ENCODE measurements at places on chromosomes 3 and 15.

DNA sequence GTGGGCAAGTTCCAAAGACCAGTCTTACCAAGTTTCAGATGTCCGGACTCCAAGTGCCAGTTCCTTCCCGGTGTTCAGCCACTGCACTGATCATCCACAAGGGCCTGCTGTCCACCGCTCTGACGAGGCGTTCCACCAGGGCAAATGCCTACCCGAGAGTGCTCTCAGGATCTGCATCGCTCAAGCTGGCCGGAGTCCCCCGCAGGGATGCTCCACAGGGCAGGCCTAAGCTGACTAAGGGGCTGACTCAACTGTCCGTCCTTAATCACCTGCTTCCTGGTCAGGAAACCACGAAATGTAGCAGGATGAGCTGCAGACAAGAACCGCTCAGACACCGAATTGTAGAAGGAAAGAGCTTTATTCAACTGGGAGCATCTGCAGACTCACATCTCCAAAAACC lies 341.6 kb downstream of the KCNH8 start:
- no peak for DNase-seq

DNA sequence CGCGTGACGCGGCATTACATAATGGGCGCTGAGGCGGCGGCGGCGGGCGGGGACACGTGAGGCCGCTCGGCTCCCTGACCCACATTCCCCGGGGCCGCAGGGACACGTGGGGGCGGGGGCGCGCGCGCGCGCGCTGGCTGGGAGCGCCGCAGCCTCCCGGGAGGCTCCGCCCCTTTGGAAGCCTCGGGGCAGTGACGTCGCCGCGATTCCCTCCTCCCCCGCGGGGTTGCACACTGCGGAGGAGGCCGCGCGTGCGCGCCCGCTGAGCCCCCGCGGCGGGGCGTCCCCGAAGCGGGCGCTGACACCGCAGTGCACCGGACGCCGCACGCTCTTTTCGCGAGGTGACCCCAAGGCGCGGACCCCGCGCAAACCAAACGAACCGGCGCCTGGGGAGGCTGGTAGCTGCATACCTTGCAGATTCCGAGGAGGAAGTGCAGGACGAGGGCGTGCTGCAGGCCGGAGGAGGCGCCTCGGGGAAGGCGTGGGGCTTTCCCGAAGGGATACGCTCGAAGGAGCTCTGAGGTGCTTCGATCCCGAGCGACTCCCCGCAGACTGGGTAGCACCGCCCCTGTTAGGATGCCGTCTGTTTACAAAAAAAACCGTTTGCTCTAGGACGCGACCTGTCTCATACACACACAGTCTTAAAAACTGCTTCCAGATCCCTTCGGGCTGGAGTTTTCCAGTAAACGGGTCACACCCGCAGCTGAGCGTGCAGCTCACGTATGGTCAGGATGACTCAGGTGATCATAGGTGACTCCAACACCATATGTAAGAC lies 1.0 kb downstream of the NR1D2 start:
- peak; percentile 89 for DNase-seq

- no peak for DNase-seq
Observed at GRCh38 chr3:14266361-14266760, 87.7 kb downstream of the LSM3 start.

DNA sequence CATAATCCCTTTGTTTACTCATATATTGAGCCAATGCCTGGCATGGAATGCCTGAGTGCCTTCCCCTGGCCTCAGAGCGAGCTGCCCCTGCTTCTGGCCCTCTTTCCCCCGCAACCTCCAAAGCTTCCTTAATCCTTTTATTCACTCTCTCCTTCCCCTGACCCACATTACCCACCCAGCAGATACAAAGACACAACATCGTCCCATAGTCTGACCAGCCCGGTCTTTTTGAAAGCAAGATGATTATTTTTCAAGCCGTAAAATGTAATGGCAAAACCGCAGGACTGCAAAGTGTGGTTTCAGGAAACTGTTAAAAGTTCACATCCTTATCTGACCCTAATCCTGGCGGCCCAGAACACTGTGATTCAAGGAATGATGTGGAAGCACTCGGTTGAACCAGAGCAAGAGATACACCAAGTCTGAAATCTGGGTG lies 78.4 kb upstream of the LRTM1 start:
- no peak for DNase-seq

GRCh38 chr3:157103280-157103679 lies 56.7 kb downstream of the CCNL1 start:
- no peak for DNase-seq

DNA sequence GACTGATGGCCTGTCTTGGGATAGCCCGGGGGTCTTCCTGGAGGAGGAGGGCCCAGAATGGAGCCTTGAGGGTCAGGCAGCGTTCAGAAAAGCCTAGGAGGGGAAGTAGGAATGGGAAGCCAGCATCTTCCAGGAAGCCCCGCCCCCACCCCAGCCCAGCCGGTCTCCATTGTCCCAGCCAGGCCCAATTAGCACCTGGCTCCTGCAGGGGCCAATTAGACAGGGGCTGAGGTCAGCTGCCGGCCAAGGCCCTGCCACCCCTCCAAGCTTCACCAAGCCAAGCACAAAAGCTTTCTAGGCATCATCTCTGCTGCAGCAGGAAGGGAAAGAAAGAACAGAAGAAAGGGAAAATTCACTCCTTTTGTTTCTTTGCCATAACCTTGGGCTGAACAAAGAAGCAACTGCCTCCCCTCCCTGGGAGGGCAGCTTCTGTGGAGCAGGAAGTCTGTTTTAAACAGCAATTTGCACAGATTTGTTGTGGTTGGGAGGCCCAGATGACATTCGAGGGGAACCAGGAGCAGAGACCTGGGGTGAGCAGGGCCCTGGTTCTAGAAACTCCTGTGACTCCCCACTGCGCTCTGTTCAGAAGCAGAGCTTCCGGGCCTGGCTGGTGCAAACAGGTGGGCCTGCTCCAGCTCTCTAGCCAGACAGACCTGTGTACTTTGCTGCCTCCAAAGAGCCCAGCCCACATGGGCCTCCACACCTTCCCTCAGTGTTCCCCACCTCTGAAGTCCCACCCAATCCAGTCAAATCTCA lies 47.7 kb downstream of the CYP11A1 start:
- DNase-seq = no peak

GRCh38 chr15:62887113-62887570 lies 155.4 kb upstream of the TPM1 start:
- DNase-seq = no peak

DNA sequence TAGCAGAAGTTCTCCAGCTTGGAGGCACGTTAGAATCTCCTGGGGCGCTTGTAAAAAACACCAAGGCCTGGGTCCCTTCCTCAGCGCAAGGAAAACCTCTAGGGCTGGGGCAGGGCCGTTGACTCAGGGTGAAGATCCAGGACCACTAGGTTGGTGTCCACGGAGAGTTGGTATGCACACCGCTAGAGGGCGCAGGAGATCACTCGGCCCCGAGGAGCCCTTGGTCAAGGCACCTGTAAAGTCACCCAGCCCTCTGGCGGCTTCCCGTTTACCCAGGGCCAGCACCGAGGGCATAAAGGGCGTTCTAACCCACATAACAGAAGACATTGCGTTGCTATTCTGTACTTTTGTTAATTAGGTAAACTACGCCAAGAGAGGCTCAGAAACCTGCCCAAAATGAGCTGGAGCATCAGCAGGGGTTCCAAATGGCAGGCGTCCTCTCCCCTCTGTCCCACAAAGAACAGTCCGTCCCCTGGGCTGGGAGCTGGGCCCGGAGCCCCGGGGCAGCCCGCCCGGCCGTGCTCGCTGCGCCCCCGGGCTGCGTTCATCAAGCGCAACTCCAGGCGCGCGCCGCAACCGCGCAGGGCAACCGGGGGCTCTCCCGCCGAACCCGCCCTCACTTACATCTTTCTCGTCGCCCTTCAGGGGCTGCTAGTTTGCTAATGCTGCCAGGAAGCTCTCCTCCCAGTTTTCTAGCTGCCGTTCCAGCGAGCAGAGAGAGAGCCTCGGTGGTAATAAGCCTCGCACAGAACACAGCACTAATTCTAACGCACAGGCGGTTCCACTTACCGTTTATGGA lies 332.1 kb downstream of the ARRDC4 start:
- DNase-seq = peak; percentile 27

GRCh38 chr3:81245501-81245900 lies 515.9 kb downstream of the GBE1 start:
- DNase-seq = no peak

- peak; percentile 62 for DNase-seq
Observed at GRCh38 chr3:30693470-30694120, 87.2 kb downstream of the TGFBR2 start.

GRCh38 chr3:102471001-102471400 lies 36.2 kb downstream of the ZPLD1 start:
- no peak for DNase-seq

DNA sequence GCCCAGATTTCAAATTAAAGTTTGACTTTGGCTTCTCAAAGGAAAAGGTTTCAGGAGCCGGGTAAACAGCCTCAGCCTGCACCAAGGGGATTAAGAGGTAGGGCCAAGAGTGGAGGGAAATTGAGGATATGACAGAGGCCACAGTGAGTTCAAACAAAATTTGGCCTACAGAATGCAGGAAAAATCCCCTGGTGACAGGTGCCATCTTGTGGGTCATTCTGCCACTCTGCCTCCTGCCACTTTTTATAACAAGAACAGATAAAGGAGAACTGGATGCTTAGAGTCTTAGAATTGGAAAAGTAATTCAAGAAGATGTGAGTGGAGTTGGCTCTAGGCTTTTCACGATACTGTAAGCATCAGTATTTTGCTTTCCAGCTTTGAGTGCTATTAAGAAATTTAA lies 253.2 kb downstream of the NR2F2 start:
- DNase-seq = no peak

DNA sequence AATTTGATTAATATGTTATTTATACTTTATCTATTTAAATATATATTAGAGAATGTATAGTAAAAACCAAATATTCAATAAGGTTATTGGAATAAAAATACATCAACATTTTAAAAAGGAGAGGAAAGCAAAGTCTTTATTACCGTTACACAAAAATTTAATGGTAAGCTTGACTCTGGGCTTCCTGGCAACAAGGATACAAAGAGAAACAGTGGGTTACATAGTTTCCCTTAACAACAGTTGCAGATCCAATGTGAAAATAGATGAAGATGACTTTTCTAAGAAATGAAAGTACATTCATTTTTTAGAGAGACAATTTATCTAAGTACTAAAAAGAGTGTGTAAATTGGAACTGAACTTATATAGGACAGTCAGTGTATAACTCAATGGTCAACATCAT lies 6.0 kb upstream of the PHLDB2 start:
- DNase-seq = no peak

- no peak for DNase-seq
Observed at GRCh38 chr3:9147215-9147895, 102.1 kb downstream of the SRGAP3 start.

DNA sequence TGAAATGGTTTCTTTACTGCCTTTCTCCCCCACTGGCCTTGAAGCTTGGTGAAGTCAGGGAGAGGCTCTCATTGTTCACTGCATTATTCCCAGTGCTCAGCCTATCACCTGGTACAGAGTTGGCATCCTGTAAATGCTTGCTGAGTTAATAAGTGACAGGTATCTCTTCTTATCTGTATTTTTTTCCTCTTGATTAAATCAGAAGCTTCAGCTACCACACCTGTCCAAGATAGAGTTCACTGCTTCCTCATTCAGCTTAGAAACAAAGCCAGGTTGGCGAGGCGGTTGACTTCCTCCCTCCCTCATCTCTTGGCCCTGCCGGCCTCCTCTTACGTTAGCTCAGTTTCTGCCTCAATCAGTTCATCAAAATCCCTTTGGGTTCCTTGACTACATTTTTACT lies 142.8 kb downstream of the LIPC start:
- DNase-seq = peak; percentile 81

- peak; percentile 39 for DNase-seq
Observed at GRCh38 chr15:71743861-71744382, 66.4 kb upstream of the NR2E3 start.

- no peak for DNase-seq
Observed at GRCh38 chr3:63405882-63406281, 127.8 kb downstream of the SYNPR start.

DNA sequence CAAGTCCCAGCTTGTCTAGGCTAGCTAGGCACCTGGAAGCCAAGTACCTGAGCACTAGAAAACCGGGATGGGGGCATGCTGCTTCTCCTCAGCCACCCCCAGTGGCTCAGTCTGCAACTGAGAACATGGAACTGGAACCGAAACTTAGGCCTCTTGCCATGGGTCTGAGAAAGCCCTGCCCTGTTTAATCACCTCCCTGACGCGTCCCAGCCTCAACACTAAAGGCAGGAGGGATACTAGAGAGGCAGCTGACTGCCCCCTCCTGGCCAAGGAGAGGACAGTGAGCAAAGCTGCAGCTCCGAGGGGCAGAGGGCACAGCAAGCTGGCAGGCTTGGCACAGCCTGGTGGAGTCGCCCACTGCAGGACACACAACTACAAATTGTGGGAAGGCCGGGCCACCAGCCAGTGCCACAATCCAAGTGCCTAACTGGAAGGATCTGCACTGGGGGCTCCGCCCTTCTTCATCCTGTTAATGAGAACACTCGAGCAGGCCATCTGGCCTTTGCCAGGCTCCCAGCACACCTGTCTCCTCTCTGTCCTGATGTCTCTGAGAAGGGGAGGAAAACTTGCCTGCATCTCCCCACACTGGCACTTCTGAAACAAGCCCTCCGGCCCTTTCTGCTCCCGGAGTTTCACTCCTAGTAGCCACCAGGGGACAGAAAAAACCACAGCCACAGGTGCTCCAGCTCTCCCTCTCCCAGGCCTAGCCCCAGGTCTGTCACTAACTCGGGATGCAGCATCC lies 53.7 kb downstream of the BDH1 start:
- peak; percentile 78 for DNase-seq

DNA sequence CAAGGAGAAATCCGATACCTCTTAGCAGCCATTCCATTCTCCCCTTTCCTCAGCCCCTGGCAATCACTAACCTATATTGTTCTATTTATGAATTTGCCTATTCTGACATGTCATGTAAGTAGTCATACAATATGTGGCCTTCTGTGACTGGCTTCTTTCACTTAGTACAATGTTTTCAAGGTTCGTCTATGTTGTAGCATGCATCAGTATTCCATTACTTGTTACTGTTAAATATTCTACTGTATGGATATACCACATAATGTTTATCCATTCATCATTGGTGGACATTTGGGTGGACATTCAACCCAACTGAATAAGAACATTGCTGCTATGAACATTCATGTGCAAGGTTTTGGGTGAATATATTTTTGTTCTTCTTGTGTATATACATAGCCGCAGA lies 23.4 kb downstream of the ADAMTS9 start:
- no peak for DNase-seq

DNA sequence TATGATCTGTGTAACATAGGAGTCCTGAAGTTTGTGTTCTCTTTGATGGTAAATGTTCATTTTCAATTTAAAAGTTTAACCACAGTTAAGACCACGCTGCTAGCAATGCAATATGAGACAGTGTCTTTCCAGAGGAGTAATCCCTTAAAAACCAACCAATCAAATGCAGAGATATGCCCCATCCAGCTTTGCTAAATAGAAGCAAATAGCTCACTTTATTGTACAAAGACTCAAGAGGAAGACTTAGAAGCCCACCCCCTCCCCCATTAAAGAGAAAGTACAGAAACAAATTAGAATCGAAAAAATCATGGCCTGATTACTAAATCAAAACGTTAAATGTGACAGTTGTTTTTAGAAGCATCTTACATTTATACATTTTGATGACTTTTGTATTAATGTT lies 2.1 kb upstream of the ANP32A start:
- DNase-seq = no peak

DNA sequence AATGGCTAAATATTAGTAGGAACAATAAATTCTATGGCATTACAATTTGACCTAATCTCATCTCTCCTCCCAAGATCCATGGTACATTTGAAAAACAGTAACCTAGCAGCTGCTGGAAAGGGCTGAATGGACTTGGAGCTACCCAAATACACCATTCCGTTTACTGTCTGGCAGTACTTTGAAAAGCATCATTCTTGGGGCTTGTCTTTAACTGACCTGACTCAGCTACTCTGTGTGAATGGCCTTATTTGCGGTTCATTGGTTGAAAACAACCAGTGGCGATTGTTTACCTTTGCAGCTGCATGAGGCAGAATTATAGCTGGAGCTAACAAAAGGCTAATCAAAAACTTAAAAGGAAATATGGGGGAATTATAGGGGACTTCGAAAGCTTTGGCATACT lies 311.2 kb upstream of the MCTP2 start:
- DNase-seq = no peak

Data from HepG2 (cell line).